ENCODE measurements at places on chromosomes 4 and X.

DNA sequence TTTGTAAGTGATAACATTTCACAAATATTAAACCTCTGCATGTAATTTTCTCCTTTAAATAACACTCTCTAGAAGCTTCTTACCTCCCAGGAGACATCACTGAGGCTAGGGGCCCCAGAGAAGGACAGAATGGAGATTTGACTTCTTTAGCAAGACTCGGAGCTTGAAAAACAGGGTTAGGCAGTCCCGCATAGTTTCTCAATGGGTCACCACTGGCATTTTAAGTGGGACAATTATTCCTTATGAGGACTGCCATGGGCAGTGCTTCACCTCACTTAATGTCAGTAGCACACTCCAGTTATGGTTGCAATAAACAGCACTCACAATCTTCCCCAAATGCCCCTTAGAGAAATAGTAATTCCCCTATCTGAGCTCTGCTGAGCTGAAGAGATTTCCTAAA, 66.7 kb upstream of the NOCT start:
- no peak for DNase-seq

- peak; percentile 78 for DNase-seq
Measured at GRCh38 chrX:120244735-120245498, 5.7 kb upstream of the ZBTB33 start.

- DNase-seq = peak; percentile 49
Measured at GRCh38 chr4:140080883-140081282, 73.1 kb downstream of the MAML3 start.

DNA sequence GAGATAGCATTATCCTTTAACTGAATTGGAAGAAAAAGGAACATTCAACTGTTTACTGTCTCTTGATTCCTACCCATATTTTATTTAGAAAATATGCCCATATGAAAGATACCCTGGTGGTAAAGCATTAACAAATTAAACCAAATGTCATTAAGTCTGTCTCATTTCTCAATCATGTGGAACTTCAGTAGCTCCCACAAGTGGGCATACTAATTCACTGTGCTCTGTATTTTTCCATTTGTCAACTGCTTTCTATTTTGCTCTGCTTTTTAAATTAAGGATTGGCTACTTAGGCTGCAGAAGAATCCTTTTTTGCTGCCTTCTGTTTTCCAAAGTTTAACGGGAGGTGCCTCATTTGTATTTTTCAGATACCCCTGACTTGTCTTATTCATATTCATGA, 77.2 kb downstream of the DDIT4L start:
- DNase-seq = no peak

DNA sequence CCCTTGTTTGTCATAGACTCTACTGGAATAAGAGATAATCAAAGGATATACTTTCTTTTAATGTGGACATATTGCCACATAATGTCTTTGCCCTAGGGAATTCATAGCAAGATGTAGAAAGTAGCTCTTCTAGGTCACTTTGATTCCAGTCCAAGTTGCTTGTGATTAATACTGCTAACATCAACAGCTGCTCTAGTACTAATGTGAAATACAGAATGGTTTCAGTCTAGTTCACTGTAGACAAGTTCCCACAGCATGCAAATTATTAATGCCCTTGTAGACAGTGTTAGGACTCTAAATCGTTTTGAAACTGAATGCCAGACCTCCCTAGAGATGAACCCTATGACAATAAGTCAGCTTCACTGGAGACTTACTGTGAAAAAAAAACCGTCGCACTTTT, 494.6 kb upstream of the ATOH1 start:
- DNase-seq = no peak

DNA sequence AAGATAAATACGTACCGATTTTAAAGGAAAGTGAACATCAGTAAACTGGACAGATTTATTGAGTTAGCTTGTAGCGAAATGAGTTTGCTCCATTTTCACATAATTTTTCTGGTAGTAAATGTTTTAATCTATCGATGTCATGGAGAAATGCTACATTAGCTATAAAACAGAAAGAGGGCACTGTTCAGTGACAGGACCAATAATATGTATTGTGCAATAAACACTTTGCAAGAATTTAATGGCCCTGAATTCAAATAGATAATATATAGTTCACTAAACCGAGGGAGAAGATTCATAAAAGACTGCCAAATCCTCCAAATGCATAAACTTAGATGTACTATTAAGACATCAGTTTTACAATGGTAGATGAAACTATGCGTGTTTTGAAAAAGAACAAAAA, 516.3 kb downstream of the ADGRL3 start:
- no peak for DNase-seq

DNA sequence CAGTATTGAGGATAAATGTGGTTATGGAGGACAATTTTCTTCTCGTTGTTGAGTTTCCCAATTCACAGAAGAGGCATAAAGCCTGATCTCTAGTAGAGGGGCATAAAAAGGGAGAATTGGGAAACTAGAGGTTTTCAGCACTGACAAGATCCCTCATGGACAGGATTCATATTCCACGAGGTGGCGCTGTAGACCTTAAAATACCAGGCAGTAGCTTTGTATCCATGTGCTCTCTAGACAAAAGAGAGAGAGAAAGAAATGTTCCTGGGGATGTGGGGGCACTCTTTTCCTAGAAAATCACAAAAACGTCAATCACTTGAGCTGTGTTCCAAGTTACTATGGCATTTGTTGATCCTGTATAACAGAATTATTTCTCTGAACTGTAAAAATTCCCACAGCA, 128.3 kb downstream of the MAGEE1 start:
- no peak for DNase-seq

GRCh38 chr4:152535903-152536544, at the start of gene FBXW7:
FBXW7 (minus strand) TSS chr4:152536092; CDS start chr4:152411803, 124,289 bp downstream.
- DNase-seq = peak; percentile 99

GRCh38 chr4:150681063-150681462, 99.1 kb downstream of the MAB21L2 start:
- DNase-seq = no peak

GRCh38 chr4:140250989-140251552, 97.1 kb upstream of the MAML3 start:
- DNase-seq = no peak

DNA sequence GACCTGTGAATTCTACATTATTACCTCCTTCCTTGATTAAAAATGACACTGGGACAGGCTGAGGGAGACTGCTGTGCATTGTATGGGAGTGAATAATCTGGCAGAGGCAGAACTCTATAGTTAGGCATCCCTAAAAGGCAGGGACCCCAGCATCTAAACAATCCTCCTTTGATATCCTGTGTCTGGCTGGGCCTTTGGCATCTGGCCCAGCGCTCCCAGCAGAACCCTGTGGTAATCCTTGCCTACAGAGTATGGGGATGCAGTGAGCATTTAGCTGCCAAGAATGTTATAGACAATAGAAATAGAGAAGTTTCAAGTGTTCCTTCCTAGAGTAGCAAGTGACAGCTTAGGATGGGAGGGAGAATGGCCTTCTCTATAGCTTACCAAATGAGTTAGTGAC, 38.5 kb downstream of the ZCCHC12 start:
- DNase-seq = no peak

DNA sequence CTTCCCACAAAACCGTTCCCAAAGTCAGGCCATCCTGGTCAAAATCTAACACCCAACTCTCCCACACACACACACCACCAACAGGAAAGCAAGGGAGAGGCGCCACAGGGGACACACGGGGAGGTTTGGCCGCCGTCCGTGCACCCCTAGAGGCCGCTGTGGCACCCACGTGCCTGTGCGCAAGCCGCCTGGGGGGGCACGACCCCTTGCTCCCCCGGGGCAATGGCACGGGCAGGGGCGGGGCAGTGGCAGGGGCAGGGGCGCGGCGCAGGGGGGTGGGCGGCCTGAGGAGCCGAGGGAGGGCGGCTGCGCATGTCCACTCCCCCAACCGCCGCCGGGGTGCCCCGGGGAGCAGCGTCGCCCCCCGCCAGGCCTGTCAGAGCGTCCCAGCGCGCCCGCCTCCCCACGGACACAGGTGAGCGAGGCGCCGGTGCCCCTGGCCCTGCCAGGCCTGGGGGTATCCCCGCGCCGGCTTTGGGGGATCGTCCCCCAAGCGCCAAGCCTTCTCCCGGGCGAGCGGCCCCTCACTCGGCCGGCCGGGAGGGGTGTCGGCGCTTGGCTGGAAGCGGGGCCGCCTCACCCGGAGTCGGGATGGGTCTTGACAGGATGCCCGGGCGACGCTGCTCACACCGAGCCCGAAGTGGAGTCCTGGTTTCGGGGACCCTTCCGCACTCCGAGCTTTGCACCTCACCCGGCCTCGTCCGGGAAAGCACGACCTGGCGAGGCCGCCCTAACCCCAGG, at the start of gene ERAS:
Gene ERAS, plus strand, starts transcription at position 379 of the 741 bp plus-strand sequence. CDS start 2,611 bp downstream, outside the sequence.
- DNase-seq = no peak
